ENCODE measurements at places on chromosomes 11 and 22. TPM values are rescaled to one million over a fixed set of nuclear protein-coding genes. Genes with fewer than 3 reads are reported as not detected.
A peak's percentile ranks its signal among the peaks of the same experiment; 100 is the strongest.

GRCh38 chr11:117872420-117872961 is 4.0 kb downstream of the FXYD6 start:
- H3K27ac ChIP-seq, result no peak overlapping the region
- H3K36me3 ChIP-seq, result no peaks in the 10 kb centered on the region
- H3K4me3 ChIP-seq, result no peak overlapping the region
- DNase-seq, result no peak
- H3K27me3 ChIP-seq, result peaks cover 72% of the 10 kb centered on the region

DNA sequence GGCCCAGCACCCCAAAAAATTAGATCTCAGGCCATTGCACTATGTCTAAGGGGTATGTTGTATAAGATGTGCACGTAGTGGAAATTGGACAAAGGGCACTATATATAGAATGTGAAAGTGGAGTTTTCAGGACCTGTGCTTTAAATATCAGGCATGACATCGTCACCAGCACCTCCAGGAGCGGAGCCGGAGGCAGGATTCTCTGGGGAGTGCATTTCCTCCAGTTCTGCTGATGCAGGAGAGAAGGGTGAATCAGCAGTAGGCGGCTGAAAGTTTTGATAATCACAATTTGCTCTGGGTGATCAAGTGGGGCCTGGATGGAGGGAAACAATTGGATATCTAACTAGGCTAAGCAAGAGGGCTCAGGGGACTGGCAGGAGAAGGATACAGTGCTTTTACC is 69.1 kb upstream of the NTM start:
- H3K4me1 ChIP-seq, result no peaks in the 10 kb centered on the region
- no peak overlapping the region for H3K4me3 ChIP-seq
- no peaks in the 10 kb centered on the region for H3K36me3 ChIP-seq

DNA sequence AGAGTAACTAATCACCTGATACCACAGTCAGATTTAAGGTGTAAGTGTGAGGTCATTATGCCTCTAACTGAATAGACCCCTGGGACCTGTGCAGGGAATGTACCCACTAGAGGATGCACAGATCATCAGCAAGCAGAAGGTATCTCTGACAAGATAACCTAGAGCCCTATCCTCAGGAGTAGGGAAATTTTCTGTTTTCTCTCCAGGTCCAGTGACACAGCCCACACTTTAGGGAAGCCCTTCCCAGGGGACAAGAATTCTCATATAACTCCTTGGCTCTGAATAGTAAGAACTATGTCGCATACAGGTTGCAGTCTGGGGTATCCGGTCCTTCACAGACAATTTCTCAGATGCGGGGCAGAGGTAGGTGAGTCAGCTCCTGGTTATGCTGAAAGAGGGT is at the start of gene OR52E5:
Gene OR52E5 (plus strand): TSS at position 301 of the 400 bp plus-strand sequence. CDS start 7,569 bp downstream, outside the sequence.
- no peak within 1 kb of the TSS for H3K4me3 ChIP-seq
- no peaks in the 10 kb centered on the region for H3K36me3 ChIP-seq
- no peak within 1 kb of the TSS for H3K27ac ChIP-seq
- H3K27me3 ChIP-seq, result no peaks in the 10 kb centered on the region

- peaks cover 45% of the 10 kb centered on the region for H3K4me1 ChIP-seq
- no peak within 1 kb of the TSS for H3K4me3 ChIP-seq
- DNase-seq, result no peak
- H3K27me3 ChIP-seq, result no peaks in the 10 kb centered on the region
- no peak within 1 kb of the TSS for H3K27ac ChIP-seq
Observed at GRCh38 chr11:111514216-111515031, at the start of gene HOATZ. Gene HOATZ, plus strand, starts transcription at chr11:111514778. Its CDS starts 7 bp downstream, at chr11:111514785.

GRCh38 chr11:18692941-18693760 is 5.4 kb upstream of the TMEM86A start:
- no peak overlapping the region for H3K27ac ChIP-seq
- peaks cover 17% of the 10 kb centered on the region for H3K4me1 ChIP-seq
- H3K27me3 ChIP-seq, result peaks cover 15% of the 10 kb centered on the region

Gene ZBTB3
- total RNA-seq, result 9.9 TPM

GRCh38 chr22:24086310-24086709 is 75.2 kb downstream of the CABIN1 start:
- peaks cover 30% of the 10 kb centered on the region for H3K4me1 ChIP-seq
- no peak overlapping the region for H3K4me3 ChIP-seq
- peaks cover 1% of the 10 kb centered on the region for H3K27me3 ChIP-seq
- DNase-seq, result no peak
- H3K27ac ChIP-seq, result no peak overlapping the region

GRCh38 chr11:46917762-46918082 is 628 bp downstream of the LRP4 start:
- peak overlapping the region; percentile 91 for H3K4me3 ChIP-seq
- H3K27ac ChIP-seq, result peak overlapping the region; percentile 57
- no peak for DNase-seq
- H3K27me3 ChIP-seq, result peaks cover 20% of the 10 kb centered on the region

DNA sequence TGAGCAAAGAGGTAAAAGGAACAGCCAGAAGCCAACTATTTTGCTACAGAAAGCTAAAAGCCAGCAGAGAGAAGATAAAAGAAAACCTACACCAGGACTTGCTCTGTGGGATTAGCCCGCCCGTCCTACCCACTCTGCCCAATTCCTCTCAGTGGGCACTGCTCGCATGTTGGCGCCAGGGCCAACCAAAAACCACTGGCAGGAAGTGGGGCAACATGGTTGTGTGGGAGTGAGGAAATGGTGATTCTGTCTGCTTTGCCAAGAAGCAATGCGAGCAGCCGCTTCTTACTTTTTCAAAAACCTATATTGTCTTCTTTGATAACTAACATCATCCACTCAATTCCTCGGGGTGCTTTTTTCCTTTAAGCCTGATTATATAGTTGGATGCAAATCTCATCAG is 14.2 kb upstream of the APOA1 start:
- H3K27me3 ChIP-seq, result peaks cover 2% of the 10 kb centered on the region
- H3K4me3 ChIP-seq, result peak overlapping the region; percentile 64
- peaks cover 60% of the 10 kb centered on the region for H3K4me1 ChIP-seq
- DNase-seq, result no peak

DNA sequence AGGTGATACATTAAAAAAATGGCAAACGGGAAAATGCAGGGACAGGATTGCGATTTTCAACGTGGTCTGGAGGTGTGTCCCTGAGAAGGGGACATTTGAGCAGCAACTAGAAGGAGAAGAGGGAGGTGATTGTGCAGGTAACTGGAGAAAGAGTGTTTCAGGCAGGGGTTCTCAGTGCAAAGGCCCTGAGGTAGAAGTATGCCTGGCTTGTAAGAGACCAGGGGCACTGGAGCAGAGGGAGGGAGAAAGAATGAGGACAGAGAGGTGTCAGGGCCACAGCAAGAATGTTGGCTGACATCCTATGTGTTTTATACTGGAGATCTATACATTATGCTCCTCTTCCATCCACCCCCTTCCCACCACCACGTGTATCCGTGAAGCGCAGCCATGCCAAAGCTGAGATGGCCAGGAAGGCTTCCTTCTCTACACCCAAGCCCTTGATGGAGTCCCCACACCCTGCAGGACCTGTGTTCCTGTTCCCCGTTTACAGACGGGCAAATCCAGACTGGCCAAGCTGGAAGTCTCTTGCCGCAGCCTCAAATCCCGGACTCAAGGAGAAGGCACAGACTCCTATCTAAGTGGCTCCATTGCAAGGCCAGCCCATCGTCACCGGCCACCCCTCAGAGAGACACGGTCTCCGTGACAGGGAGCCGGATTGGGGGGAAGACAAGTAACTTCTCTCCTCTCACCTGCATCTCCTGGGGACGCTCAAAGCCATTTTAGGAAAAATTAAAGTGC is 416.1 kb downstream of the MN1 start:
- H3K27ac ChIP-seq, result no peak overlapping the region
- no peaks in the 10 kb centered on the region for H3K4me1 ChIP-seq
- DNase-seq, result no peak
- H3K4me3 ChIP-seq, result no peak overlapping the region
- no peaks in the 10 kb centered on the region for H3K36me3 ChIP-seq

DNA sequence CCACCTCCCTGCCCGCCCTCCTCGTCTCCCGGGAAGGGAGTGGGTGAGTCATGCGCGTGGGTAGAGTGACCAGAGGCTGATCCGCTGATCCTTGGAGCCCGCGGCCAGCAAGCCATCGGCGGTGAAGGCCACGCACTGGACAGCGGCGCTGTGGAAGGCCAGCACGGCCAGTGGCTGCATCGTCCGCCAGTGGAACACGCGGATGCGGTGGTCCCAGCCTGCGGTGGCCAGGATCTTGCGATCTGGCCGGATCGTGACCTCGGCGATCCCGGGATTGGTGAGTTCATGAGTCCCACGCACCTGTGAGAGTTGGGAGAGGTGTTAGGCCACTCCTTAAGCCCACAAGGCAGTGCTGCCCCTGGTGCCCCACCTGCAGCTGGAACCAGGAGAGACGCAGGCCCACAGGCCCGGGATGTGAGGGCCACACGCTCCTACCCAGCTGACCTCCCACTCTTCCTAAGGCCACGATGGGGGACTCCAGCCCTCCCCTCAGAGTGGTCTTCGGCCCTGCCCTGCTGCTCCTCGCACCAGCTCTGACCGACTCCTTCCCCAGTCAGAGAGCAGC is 28.2 kb downstream of the TBX1 start:
- H3K4me1 ChIP-seq, result peaks cover 7% of the 10 kb centered on the region
- no peak for DNase-seq
- peaks cover 21% of the 10 kb centered on the region for H3K36me3 ChIP-seq
- H3K4me3 ChIP-seq, result no peak overlapping the region
- no peak overlapping the region for H3K27ac ChIP-seq
- H3K27me3 ChIP-seq, result no peaks in the 10 kb centered on the region

Gene PNPLA5
- total RNA-seq, result not detected

GRCh38 chr11:68617925-68618809 is 66.2 kb upstream of the GAL start:
- no peak overlapping the region for H3K4me3 ChIP-seq
- no peak overlapping the region for H3K27ac ChIP-seq
- H3K27me3 ChIP-seq, result peaks cover 17% of the 10 kb centered on the region
- H3K4me1 ChIP-seq, result no peaks in the 10 kb centered on the region
- H3K36me3 ChIP-seq, result peaks cover 32% of the 10 kb centered on the region
- DNase-seq, result no peak

Gene MUC5B
- total RNA-seq, result not detected

GRCh38 chr22:16827506-16827905 is 2.3 kb upstream of the XKR3 start:
- H3K4me1 ChIP-seq, result no peaks in the 10 kb centered on the region
- no peak overlapping the region for H3K27ac ChIP-seq
- H3K4me3 ChIP-seq, result no peak overlapping the region
- H3K36me3 ChIP-seq, result no peaks in the 10 kb centered on the region
- no peaks in the 10 kb centered on the region for H3K27me3 ChIP-seq

DNA sequence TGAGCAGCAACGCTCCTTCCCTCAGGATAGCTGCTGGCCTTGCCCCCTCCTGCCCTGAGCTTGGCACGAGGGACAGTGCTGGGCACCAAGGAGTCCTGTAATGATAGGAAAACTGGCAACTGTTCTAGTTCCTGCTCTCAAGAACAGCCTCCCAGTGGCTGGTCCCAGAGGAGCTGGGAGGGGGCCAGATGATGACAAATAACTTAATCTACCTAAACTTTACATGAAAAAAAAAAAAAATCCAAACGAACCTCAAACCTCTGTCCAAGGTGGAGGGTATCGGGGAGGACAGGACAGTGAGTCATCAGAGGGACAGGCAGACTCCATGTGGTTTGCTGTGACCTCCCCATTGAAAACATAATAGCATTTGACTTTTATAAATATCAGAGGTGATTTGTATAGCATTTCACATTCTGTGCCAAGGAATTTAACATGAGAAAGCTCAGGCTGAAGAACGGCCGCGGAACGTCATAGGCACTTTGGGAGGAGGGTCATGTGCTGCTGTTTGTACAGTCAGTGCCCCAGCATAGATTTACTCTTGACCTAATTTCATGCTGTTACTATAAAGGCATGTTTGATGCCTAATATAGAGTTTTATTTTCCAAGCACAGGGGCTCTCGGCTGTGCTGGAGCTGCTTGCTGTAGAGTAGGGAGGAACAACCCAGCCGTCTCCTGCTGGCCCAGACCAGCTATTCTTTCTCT is 98.2 kb upstream of the NNMT start:
- peaks cover 30% of the 10 kb centered on the region for H3K27me3 ChIP-seq
- H3K27ac ChIP-seq, result no peak overlapping the region
- H3K4me1 ChIP-seq, result peaks cover 7% of the 10 kb centered on the region
- DNase-seq, result peak; percentile 38
- no peak overlapping the region for H3K4me3 ChIP-seq
- H3K36me3 ChIP-seq, result no peaks in the 10 kb centered on the region

DNA sequence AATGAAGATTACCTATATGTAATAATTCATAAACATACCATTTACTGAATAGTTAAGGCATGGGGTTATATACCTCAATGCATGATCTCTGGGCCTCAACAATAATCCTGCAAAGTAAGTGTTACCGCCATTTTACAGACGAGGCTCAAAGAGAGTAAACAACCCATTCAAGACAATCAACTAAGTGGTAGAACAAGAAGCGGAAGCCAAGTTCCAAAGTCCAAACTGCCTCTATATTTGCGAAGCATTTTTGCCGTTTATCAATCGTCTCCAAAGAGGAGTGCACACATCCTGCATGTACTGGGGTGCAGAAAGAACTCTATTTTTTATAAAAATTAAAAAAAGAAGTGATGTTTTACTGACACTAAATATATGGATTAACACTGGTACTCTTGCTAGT is 27.5 kb upstream of the P4HA3 start:
- H3K36me3 ChIP-seq, result no peaks in the 10 kb centered on the region
- no peak overlapping the region for H3K27ac ChIP-seq
- no peak for DNase-seq
- peaks cover 2% of the 10 kb centered on the region for H3K27me3 ChIP-seq
- no peak overlapping the region for H3K4me3 ChIP-seq
- no peaks in the 10 kb centered on the region for H3K4me1 ChIP-seq

- DNase-seq, result no peak
- no peaks in the 10 kb centered on the region for H3K4me1 ChIP-seq
- H3K27me3 ChIP-seq, result peaks cover 21% of the 10 kb centered on the region
- no peaks in the 10 kb centered on the region for H3K36me3 ChIP-seq
- H3K4me3 ChIP-seq, result no peak overlapping the region
Observed at GRCh38 chr22:22099833-22100812, 117.5 kb upstream of the TOP3B start.

Gene SDHAF2
- total RNA-seq, result 38.9 TPM

- no peaks in the 10 kb centered on the region for H3K36me3 ChIP-seq
- DNase-seq, result no peak
- peaks cover 55% of the 10 kb centered on the region for H3K4me1 ChIP-seq
- H3K4me3 ChIP-seq, result peak overlapping the region; percentile 85
- no peaks in the 10 kb centered on the region for H3K27me3 ChIP-seq
Observed at GRCh38 chr11:117044287-117045035, 53.8 kb downstream of the SIK3 start.

Gene MICALL1
- 32.0 TPM for total RNA-seq

Gene EML3
- 32.4 TPM for total RNA-seq

GRCh38 chr22:27198518-27199035 is 541.2 kb downstream of the MIAT start:
- no peak for DNase-seq
- H3K4me3 ChIP-seq, result no peak overlapping the region
- H3K36me3 ChIP-seq, result peaks cover 5% of the 10 kb centered on the region
- no peaks in the 10 kb centered on the region for H3K27me3 ChIP-seq
- no peak overlapping the region for H3K27ac ChIP-seq
- H3K4me1 ChIP-seq, result peaks cover 21% of the 10 kb centered on the region

All from HFFc6 (cell line).